ENCODE measurements at places on chromosomes 7 and 10.

DNA sequence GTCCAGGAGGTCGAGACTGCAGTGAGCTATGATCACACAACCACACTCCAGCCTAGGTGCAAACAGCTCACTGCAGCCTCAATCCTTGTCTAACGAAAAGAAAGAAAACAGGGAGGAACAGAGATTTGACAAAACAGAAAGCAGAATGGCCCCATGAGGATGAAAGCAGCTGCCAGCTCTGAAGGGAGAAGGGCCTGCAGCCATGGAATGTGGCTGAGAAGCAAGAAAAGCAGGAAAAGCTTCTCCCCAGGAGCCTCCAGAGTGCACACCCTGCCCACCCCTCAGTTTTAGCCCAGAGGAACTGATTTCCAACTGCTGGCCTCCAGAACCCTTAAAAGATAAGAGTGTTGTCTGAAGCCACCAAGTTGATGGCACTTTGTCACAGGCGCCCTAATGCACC is 13.0 kb downstream of the ESYT2 start:
- no peak for DNase-seq

- no peak for DNase-seq
Measured at GRCh38 chr10:88881922-88882645, 2.0 kb downstream of the STAMBPL1 start.

GRCh38 chr10:132320654-132321469 is 11.1 kb upstream of the LRRC27 start:
- no peak for DNase-seq

GRCh38 chr7:83321011-83321410 is 158.3 kb upstream of the PCLO start:
- DNase-seq = no peak

DNA sequence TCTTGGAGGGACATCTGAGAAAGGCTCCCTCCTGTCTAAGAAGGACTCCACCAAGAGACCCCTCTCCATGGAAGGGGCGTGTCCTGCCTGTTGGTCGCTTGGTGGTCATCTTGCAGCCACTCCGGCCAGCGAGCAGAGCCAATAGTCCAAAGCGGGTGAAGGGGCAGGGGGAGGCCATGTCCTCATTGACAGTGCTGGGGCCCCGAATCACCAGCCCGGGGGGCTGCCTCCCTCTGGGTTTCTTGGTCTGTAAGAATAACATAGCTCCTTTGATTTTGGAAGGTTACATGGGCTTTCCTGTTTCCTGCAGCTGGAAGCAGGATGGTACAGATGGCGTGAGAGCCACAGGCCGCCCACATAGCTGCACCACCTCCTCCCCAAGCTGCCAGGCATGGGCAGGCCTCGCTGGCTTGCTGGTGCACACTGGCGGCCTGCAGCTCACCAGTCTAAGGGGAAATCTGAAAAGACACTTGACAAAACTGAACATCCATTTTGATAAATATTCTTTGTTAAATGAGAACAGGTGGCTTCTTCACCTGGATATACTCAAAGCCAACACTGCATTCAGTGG is 105.8 kb downstream of the ARHGAP22 start:
- no peak for DNase-seq
